Bone marrow (tissue), 2 donors: ENCODE measurements at places on chromosomes 6 and 20.
A peak's percentile ranks its signal among the peaks of the same experiment; 100 is the strongest.

- no peak for DNase-seq
Observed at GRCh38 chr6:39520411-39520810, 197.9 kb upstream of the KCNK16 start.

DNA sequence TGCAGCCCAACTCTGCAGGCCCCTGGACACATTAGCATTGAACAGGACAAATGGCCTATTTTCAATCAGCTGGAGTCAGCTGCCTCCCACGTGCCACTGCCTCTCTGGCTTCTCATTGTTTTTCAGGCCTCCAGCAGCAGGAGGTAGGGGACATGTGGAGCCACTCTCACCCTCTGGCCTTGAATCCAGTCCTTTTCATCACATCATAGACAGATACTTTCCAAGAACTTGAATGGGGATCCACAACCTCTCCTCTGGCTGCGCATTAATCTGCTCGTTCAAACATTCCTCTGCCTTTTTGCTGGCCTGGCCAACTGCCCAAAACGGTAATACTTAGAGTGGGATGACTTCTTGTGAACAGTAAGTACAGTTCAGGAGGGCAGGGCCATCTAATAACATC, 592.3 kb downstream of the PKHD1 start:
- DNase-seq = no peak

DNA sequence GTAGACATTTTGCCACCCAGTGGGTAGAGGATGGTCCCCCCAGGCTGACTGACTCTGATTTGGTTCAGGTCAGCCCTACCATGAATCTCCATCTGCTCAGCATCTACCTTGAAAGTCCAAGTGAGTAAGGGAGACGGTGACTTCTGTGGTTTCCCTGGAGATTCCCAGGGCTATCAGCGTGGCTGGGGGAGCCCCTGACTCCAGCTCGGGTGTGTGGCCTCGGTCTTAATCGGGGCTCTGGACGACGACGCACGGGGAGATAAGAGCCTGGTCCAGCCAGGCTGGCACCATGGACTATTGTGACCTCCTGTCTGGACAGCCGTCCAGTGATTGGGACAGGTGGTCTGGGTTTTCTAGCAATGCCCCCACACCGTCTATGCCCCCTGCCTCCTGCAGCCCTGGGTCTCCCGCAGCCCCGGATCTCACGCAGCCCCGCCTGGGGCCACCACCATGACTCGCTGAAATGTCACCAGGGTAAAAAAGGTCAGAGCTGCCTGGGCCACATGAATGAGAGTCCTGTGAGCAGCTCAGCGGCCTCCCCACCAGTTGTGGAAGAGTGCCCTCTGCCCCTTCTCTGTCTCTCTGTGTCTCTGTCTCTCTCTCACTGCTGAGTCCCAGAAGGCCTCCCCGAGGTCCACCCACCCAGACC, 47.1 kb upstream of the GATA5 start:
- no peak for DNase-seq

GRCh38 chr6:9499709-9500108, 915.2 kb downstream of the TFAP2A start:
- DNase-seq = no peak

- no peak for DNase-seq
Observed at GRCh38 chr6:144619966-144620365, 334.8 kb downstream of the UTRN start.

GRCh38 chr6:53179961-53180651, 31.5 kb upstream of the GCM1 start:
- DNase-seq = no peak

GRCh38 chr6:151284012-151284411, 44.2 kb downstream of the AKAP12 start:
- DNase-seq = no peak

GRCh38 chr20:20668639-20669038, 43.8 kb downstream of the RALGAPA2 start:
- no peak for DNase-seq

- no peak for DNase-seq
Observed at GRCh38 chr6:129705212-129705611, 4.8 kb downstream of the ARHGAP18 start.

DNA sequence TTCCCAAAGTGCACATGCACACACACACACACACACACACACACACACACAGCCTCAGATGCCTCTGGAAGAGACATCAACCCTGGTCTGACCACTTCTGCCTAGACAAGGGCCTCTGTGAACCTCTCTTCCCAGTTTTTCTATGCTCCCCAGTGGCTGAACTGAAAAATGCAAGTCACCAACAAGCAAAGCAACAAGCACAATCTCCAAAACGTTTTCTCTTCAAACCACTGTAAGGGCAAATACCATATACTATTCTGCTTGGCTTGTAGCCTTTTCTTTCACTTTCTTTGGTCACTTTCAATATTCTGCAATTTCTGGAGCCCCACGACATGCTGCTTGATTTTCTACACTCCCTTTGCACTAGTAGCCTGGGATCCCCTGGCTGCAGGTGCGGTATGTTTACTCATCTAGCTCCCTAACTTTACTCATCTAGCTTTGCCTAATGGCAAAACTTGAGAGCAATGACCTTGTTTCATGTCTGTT, 121.4 kb upstream of the DST start:
- no peak for DNase-seq

DNA sequence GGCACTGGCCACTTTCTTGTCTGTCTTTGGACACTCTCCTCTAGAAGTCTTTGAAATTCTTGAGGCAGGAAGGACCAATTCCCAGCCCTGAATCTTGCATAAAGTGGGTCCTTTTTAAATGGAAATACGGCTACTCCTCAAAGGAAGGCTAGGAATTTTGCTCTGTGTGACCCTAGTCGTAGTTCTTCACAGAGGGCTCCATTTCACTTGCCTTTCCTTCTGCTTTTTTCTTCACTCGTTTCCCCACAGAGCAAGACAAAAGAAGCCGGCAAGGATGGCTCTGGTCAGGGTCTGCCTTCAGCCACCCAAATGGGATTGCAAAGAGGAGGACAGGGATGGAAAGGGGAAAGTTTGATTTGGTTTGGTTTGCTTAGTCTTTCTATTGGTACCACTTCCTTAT, 25.8 kb downstream of the HLA-E start:
- no peak for DNase-seq

DNA sequence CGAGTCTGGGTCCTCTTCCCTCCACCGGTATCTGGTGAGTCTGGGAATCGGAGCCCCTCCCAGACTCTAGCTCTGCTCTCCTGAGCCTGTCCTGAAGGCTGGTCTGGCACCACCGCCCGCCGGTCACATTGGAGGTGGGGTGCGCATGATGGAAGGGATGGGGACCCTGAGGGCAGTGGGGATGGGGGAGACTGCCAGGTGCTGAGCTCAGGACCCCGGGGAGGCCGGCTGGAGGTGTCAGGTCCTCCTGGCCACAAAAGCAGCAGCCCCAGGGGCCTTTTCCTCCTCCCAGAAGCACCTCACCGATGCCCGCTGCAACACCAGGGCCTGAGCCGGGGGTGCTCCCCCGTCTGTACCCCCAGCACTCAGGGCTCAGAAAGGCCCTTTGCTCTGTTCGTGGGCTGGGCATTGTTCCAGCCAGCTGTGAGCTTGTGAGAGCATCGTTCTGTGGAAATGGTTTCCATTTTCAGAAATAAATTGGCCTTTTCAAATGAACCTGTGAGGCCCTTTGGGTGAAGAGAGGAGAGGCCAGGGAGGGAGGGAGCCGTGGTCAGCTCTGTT, 2.5 kb upstream of the NPBWR2 start:
- no peak for DNase-seq

DNA sequence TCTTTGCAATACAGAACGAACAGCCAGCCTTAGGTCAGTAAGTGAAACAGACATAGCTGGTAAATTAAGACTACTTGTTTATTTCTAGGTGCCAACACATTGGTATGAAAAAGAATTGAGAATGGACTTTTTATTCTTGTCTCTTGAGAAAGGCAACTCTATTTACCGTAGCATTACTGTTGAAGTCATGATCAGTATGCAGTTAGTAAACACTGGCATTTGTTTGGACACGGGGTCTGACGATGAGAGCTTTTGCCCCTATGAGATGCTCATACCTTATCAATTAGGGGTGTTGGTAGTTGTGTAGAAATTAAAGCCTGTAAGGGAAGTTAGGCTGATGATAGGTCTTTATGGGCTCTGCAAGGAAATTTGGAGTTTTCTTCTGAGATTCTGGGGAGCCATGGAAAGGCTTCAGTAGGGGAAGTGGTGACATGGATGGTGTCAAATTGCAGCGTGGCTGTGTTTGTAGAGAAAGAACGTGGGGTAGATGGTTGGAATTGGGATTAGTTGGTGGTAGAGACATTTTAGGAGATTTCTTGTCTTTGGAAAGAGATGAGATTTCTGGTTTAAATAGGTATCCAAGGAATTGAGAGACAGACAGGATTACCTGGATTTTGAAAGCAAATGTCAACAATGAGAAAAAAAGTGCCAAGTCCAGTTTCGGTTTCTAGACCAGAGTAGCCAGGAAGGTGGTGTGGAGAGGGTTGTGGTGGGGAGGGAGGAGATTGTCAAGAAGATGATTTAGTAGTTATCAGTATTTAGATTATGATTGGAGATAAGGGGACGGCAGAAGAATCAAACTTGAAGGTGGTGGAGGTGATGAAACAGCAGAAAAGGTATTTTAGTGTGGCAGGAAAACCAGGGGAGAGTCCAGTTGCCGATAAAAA, 116.6 kb downstream of the JARID2 start:
- DNase-seq = no peak

- DNase-seq = no peak
Observed at GRCh38 chr20:59322585-59323454, 22.4 kb downstream of the EDN3 start.

DNA sequence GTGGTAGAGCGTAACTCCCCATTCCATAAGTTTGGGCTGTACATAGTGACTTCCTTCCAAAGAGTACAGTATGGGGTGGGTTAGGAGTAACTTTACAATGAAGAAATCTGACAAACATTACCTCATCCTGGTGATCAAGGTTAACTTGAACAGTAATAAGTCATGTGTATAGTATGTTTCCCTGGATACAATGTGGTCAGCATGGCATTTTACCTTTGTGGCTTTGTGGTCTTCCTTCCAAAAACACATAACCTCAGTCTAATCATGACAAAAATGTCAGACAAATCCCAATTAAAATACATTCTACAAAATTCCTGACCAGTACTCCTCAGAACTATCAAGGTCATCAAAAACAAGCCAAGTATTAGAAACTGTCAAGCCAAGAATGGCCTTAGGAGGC, 225.1 kb downstream of the UBE3D start:
- no peak for DNase-seq

DNA sequence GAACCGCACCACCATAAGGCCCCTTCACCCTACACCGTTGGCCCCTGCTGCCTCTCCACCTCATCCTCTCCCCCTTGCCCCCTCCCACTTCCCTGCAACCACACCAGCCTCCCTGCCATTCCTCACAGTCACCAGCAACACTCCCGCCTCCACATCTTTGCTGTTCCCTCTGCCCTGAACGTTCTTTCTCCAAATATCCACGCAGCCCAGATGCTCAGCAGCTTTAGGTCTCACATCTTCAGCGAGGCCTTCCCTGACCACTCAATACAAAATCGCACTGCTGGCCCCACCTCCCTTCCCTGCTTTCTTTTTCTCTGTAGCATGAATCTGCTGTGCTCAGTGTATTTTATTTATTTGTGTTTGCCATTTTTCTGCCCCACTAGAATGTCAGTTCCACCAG, 20.5 kb downstream of the ITPR3 start:
- no peak for DNase-seq

DNA sequence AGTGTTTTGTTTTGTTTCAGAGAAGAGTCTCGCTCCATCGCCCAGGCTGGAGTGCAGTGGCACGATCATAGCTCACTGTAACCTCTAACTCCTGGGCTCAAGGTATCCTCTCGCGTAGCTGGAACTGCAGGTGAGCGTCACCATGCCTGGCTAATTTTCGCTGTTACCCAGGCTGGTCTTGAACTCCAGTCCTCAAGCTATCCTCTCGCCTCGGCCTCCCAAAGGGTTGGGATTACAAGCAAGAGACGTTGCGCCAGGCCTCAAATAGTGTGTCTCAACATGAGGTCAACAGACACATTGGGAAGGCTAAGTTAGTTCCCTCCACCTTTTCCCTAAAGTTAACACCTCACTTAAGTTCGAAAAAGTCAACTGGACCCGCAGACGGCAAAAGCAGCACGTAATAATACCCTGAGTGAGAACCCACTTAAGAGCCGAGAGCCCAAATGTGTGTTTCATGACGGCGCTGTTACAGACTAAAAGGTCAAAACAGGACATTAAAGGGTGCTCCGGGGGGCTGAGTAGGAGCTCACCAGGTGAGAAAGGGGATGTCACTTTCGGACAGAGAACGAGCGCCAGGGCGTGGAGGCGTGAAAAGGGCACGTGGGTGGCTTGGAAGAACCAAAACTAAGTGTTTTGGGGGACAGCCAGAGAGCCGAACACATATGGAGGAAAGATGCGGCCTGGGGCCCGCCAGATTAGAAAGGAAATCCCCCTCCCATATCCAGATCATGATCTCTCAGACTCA, 499 bp downstream of the TTI1 start:
- DNase-seq = no peak

DNA sequence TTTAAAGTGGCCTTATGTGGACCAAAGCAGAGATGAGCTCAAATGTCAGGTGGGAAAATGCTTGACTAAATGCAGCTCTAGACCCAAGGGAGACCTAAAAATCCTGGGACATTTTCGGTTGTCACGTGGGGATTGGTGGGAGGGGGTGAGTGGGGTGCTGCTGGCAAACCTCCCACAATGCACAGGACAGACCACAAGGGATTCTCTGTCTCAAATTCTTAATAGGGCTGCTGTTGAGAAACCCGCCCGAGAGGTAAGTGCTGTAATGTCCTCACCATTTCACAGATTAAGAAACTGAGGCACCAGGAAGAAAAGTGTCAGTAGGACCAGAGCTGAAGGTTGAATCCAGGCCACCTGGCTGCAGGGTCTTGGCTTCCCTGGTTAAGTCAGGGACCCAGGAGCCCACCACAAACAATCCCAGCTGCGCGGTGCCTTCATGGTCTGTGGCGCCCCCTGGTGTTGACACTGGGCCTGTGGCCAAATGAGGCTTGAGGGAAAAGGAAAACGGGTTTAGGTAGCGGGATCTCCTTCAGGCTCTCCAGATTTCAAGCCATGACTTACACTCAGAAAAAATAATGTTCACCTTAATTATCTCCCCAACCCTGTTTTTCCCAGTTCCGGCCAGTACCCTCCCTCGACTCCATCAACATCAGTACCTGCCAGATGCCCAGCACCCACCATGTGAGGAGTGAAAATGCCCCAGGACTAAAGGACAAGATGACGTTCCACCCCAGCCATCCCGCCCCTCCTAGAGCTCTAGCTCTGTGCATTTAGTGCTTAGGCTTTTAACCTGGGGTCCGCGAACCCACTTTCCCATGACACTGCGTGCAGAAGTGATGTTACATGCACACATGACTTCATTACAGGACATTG, 7.2 kb downstream of the HLA-G start:
- peak; percentile 10 for DNase-seq

DNA sequence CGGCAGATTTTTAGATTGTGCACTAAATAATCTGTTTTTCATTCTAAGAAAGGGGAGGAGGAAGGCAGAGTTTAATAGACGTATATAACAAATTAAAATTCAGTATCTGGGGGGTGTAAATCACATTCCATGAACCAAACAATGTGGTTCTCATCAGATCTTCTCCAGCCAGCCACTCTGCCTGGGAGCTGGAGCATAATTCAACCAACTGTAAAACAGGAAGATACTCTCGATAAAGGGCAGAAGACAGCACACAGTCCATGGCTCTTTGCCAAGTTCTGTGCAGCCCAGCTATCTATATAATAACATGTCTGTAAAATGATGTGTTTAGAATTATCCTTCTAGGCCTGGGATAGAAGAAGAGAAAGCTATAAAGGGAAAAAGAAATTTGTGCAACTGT, 289.9 kb upstream of the ZFP64 start:
- DNase-seq = no peak

- DNase-seq = no peak
Observed at GRCh38 chr6:11798096-11798495, 19.5 kb upstream of the ADTRP start.

GRCh38 chr6:34476447-34476846, 10.6 kb downstream of the PACSIN1 start:
- DNase-seq = no peak

GRCh38 chr20:35305682-35306556, 13.7 kb upstream of the FAM83C start:
- peak; percentile 48 for DNase-seq
